ENCODE measurements at places on chromosomes 5 and 9. TPM values are rescaled to one million over a fixed set of nuclear protein-coding genes. Genes with fewer than 3 reads are reported as not detected.

The TMEM252 gene
- not detected for total RNA-seq

The ANP32B gene
- total RNA-seq, result 309 TPM

The UNC5A gene
- 0.39 TPM for total RNA-seq

The HDAC3 gene
- total RNA-seq, result 48.6 TPM

The CSNK1G3 gene
- total RNA-seq, result 23.5 TPM

The CER1 gene
- not detected for total RNA-seq

The BTNL8 gene
- not detected for total RNA-seq

The PCDHB15 gene
- 0.09 TPM for total RNA-seq

The EMB gene
- 5.8 TPM for total RNA-seq

The SLC36A2 gene
- total RNA-seq, result not detected

The GAPT gene
- total RNA-seq, result not detected

The PCDHA13 gene
- 0.06 TPM for total RNA-seq

The MTREX gene
- total RNA-seq, result 29.4 TPM

The TMEM167A gene
- total RNA-seq, result 70.2 TPM

The FGF10 gene
- not detected for total RNA-seq

Data from A549 treated with Hydrocortisone at 1 μM for 4 hours (cell line).